NCI-H1930 (cell line): ENCODE measurements at places on chromosomes 7 and 10.

DNA sequence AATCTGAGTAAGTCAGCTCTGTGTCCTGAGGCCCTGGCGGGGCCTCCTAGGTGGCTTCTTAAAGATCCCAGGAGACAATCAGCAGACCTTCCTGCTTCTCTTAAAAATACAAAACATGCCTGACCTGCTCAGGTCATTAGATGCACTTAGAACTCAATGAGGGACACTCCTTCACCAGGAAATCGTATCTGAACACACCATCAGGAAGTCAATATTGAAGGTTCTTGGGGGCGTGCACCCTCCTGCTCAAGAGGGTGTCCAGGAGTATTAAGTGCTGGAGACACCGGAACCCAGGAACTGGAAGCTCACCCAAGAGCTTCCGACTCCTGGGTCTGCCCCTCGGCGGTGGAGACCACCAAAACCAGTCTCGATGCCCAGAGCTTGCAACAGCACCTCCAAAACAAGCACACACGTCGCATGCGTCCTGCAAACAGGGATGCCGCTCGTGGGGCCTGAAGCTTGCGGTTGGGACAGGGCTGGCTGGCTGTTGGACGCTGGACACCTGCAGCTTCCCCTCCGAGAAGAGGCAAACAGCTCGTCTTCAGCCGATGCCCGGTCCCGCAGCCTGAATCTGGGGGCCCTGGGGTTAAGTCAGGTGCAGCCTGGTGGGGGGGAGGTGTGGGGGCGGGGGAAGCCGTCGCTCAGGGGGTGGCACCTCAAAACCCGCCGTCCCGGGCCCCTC lies 803 bp downstream of the RAPGEF5 start:
- DNase-seq = no peak

- DNase-seq = no peak
These were observed 837 bp downstream of the SLC29A3 start for GRCh38 chr10:71319800-71320392.

GRCh38 chr10:59376846-59377245 lies 14.5 kb upstream of the FAM13C start:
- DNase-seq = no peak

- no peak for DNase-seq
These were observed 5.3 kb upstream of the ACHE start for GRCh38 chr7:100900978-100901377.

DNA sequence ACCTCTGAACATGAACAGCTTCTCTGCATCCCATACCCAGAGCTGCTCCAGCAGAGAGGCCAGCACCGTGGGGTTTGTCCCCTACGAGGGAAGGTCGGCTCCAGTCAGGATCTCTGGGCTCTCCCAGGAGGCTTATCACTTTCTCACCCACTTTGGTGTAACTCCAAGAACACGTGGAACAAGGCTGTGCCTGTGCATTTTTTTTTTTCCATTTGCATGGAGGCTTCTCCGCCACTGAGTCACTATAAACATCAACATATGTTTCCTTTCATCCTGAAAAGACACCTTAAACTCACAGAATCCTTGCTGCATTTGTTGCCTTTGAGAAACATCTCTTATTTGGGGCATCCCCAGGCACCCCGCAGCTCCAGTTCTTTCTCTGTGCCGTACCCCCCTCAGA lies 29.4 kb upstream of the ECHDC3 start:
- DNase-seq = no peak

DNA sequence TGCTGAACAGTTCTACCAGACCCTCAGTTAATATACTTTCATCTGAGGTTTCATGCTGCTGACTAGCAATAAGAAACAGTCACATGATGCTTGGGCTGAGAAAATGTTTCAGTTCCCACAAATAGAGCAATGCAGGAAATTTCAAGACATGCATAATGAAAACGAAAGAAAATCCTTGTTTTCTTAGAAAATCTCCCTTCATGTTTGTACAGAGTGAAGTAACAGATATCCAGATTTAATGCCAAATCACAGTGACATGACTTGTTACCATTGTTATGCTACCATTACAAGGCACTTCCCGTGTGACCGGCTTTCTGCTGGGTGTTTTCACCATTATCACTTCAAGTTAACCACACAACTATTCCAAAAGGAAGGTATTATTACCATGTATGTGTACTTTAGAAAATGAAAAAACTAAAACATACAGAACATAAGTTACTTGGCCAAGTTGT lies 121.7 kb downstream of the DOCK4 start:
- no peak for DNase-seq
